ENCODE measurements at places on chromosomes 1 and 21.
A peak's percentile ranks its signal among the peaks of the same experiment; 100 is the strongest.

DNA sequence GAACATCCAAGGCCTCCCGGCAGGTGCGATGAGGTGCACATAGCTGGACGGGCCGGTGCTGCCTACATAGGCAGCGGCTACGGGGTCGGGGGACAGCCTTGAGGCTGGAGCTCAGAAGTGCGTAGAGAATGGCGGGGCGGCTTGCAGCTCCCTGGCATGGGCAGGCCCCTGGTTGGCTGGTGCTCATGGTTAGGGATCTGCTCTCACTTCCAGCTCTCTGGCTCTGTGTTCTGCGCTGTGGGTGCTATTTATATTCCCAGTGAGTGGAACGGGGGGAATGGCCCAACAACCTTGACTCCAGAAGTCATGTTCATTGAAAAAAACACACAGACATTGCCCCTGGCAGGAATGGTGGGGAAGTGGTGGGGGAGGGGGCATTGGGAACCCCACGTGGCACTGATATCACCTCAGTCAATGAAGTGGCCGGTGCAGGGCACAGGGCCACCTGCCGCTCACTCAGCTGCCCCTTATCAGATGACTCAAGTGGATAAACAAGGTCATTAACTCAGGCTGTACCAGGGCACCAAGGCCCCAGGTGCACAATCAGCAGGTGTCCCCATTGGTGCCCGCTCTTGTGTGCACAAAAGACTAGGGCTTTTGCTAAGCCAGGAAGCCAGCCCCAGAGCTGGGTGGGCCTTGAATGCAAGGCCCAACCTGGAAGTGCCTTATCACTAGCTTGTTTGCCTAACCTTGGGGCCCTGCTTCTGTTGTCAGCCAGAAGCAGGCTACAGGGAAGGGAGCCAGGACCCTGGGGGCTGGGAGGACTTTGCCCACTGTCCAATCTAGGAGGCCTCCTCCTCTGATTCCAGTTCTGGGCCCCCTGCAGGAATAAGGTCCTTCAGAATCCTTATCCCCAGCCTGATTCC is at the start of gene NR0B2:
Gene NR0B2, minus strand, starts transcription at position 222 of the 866 bp plus-strand sequence. Its CDS starts 35 bp downstream, at position 187.
- DNase-seq = peak; percentile 67

DNA sequence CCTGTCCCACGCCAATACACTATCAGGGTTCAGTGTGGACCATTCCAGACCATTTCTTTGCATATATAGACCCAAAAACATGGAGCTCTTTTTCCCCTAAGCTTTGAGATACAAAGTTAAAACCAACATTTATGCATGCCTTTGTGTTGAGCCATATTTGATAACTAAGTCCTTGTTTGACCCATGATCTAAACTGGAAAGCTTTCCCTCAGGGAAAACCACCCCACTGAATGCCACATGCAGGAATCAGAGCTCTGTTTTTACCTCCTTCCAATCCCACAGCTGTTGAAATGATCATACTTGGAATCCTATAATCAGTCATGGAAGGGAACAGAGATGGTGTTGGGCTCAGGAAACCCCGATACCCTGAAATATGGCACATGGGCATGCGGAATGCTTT is 14.8 kb upstream of the SLC45A1 start:
- DNase-seq = no peak

DNA sequence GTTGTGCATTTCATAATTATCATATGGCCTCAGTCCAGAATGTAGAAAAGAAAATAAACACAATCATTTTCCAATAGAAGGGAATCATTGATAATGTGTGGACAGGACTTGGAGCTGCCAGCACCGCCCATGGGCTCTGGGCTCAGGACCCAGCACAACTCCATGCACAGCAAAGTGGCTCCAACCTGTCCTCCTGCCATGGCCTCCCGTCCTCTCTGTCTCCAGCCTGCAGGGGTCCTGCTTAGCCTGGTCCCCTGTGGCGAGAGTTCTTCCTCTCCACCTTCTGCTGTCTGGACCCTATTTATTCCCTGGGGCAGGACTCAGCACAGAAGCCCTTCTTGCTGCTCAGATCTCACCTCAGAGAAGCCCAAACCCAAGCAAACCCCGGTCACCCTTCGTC is 154.1 kb downstream of the CAMTA1 start:
- DNase-seq = no peak

GRCh38 chr1:225891229-225891972 is 2.5 kb upstream of the LEFTY1 start:
- DNase-seq = no peak

Measured in left ventricle myocardium inferior (tissue), 1 donor.